Activated naive CD8-positive, alpha-beta T cell treated with anti-CD3 and anti-CD28 coated beads for 36 hours (primary cell): ENCODE measurements at places on chromosomes 11 and 22.

- H3K4me1 ChIP-seq, result peaks cover 12% of the 10 kb centered on the region
- H3K27me3 ChIP-seq, result peaks cover 30% of the 10 kb centered on the region
- H3K4me3 ChIP-seq, result no peak overlapping the region
- DNase-seq, result no peak
Observed at GRCh38 chr11:19237813-19238212, 2.9 kb downstream of the E2F8 start.

GRCh38 chr22:36301384-36301828, 48.5 kb downstream of the APOL1 start:
- H3K36me3 ChIP-seq, result peaks cover 24% of the 10 kb centered on the region
- H3K4me3 ChIP-seq, result no peak overlapping the region
- no peaks in the 10 kb centered on the region for H3K27me3 ChIP-seq
- H3K4me1 ChIP-seq, result peaks cover 5% of the 10 kb centered on the region
- peak overlapping the region; percentile 70 for H3K27ac ChIP-seq

DNA sequence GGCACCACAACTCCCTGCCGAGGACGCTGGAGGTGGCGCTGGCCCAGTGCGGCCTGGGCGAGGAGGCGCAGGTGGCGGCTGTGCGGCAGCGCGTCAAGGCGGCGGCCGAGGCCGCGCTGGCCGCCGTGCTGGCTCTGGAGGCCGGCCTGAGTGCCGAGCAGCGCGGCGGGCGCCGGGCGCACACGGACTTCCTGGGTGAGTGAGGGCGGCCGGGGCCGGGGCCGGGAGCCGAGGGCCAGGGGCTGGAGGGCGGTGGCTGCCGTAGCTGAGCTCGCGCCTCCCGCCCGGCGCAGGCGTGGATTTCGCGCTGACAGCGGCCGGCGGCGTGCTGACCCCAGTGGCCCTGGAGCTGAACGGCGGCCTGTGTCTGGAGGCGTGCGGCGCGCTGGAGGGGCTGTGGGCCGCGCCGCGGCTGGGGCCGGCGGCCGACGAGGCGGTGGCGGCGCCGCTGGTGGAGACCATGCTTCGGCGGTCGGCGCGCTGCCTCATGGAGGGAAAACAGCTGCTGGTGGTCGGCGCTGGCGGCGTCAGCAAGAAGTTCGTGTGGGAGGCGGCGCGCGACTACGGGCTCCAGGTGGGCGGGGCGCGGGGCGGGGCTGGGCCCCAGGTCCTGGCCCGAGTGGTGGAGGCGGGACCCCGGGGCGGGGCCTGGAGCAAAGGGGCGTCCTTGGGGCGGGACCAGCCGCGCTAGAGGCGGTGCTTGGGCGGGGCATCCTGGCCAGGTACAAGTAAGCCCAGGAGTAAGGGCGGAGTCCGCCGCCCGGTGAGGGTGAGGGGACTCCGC, 5.4 kb downstream of the CARNS1 start:
- peaks cover 43% of the 10 kb centered on the region for H3K4me1 ChIP-seq
- H3K36me3 ChIP-seq, result peaks cover 7% of the 10 kb centered on the region
- H3K4me3 ChIP-seq, result peak overlapping the region; percentile 87
- peak overlapping the region; percentile 93 for H3K27ac ChIP-seq
- H3K27me3 ChIP-seq, result no peaks in the 10 kb centered on the region

- no peaks in the 10 kb centered on the region for H3K4me1 ChIP-seq
- peaks cover 2% of the 10 kb centered on the region for H3K36me3 ChIP-seq
Observed at GRCh38 chr22:43707648-43708047, 104.5 kb downstream of the EFCAB6 start.

DNA sequence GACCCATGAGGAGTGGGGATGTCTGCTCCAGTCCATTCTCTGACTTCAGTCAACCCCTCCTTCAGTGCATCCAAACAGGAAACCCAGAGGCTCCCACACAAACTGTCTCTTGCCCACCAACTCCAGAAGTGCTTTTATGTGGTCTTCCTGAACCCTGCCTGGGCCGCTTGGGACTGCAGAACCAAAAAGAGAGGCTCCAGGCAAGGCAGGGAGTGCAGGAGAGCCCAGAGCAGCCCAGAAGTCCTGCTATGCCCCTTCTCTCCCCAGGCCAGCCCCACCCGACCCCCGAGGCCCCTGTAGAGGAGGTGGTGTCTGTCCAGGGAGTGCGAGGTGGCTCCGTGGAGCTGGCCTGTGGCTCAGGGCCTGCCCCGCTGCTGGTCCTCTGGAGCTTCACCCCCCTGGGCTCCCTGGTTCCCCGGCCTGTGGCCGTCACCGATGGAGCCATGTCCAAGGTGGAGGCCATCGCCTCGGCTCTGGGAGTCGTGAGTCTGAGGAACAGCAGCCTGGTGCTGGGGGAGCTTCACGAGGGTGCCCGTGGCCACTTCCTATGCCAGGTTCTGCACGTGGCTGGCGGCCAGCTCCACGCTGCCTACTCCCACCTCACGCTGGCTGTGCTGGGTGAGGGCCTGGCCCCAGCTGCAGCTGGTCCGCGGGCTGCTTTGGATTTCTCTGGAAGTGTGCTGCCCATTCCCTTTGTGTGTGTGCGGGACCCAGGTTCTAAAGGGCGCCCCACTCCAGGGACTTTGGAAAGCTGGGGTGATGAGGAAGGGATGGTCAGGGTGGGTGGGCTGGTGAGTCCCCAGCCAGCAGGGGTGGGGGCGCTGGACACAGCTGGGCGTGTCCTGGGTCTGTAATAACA, 1.8 kb downstream of the VSIG10L2 start:
- no peak for DNase-seq
- H3K27ac ChIP-seq, result no peak overlapping the region
- H3K36me3 ChIP-seq, result no peaks in the 10 kb centered on the region
- H3K27me3 ChIP-seq, result no peaks in the 10 kb centered on the region

- peak overlapping the region; percentile 58 for H3K27ac ChIP-seq
- H3K36me3 ChIP-seq, result peaks cover 27% of the 10 kb centered on the region
- no peaks in the 10 kb centered on the region for H3K27me3 ChIP-seq
- H3K4me1 ChIP-seq, result peaks cover 28% of the 10 kb centered on the region
- no peak overlapping the region for H3K4me3 ChIP-seq
Observed at GRCh38 chr22:21624880-21625791, 4.7 kb downstream of the YDJC start.

DNA sequence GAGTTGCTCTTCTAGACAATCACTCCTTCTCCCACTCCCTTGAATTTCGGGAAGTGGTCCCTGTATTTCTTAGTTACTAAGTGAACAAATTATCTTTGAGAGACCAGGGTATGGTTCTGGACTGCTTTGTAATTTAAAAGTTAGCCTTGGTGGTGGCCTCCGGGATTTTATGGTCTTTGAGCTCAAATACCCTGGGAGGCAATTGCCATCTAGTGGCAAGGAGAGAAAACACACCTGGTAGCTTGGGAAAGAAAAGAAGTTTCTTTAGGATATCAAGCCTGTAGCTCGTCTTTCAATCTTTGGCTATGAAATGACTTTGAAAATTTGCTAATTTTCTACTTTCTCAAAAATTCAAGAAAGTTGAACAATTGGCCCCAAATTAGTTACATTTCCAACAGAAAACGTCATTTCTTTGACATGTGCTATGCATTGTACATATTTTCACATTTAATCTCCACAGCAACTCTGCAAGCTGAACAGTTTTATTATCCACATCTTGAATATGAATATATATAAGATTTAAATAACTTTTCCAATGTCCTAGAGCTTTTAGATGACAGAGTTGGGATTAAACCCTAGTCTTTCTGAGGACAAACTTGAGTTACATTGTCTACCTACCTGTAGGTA, 39.1 kb downstream of the MMP27 start:
- DNase-seq, result peak; percentile 4
- no peaks in the 10 kb centered on the region for H3K27me3 ChIP-seq
- no peak overlapping the region for H3K27ac ChIP-seq
- no peak overlapping the region for H3K4me3 ChIP-seq
- peaks cover 1% of the 10 kb centered on the region for H3K4me1 ChIP-seq
- H3K36me3 ChIP-seq, result no peaks in the 10 kb centered on the region

DNA sequence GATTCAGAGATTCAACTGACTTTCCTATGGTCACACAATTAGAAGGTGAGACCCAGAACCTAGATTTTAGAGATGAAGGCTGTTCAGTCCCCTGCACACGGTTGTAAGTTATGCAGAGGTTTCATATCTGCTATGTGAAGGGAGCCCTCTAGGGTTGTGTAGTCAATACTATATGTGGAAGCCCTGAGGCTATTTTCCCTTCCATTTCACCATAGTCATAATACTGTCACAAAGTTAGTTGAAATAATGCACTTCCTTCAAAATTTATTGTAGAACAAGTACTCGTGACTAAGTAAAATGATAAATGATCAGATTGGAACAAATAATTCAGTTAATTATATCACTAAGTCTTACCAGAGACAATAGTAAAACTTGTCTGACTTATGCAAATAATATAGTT, 48.8 kb downstream of the ENDOD1 start:
- H3K27ac ChIP-seq, result no peak overlapping the region
- H3K4me3 ChIP-seq, result no peak overlapping the region
- DNase-seq, result no peak
- peaks cover 6% of the 10 kb centered on the region for H3K36me3 ChIP-seq
- peaks cover 1% of the 10 kb centered on the region for H3K27me3 ChIP-seq

- peak overlapping the region; percentile 91 for H3K27ac ChIP-seq
- peaks cover 28% of the 10 kb centered on the region for H3K36me3 ChIP-seq
- no peaks in the 10 kb centered on the region for H3K27me3 ChIP-seq
- H3K4me3 ChIP-seq, result peak overlapping the region; percentile 19
- DNase-seq, result peak; percentile 68
- peaks cover 72% of the 10 kb centered on the region for H3K4me1 ChIP-seq
Observed at GRCh38 chr11:128757235-128757711, 63.4 kb downstream of the FLI1 start.

DNA sequence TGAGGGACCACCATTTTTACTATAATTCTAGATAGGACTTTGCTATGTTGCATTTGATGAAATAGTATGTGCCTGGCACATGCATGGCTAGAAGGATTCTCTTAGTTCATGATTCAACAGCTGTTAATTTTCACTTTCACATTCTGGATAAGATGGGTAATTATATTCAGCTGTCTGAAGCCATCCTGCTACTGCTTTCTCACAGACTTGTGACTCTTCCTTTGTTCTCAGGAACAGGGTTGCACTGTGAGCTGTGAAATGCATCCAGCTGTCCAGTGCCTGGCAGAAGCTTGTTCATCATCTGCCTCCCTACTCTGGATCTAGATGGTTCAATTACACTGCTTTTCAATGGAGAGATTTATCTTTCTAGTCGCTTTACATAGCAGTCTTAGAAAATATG, 610.1 kb upstream of the ANO5 start:
- no peaks in the 10 kb centered on the region for H3K27me3 ChIP-seq
- H3K4me3 ChIP-seq, result no peak overlapping the region
- no peaks in the 10 kb centered on the region for H3K4me1 ChIP-seq
- no peak overlapping the region for H3K27ac ChIP-seq
- no peaks in the 10 kb centered on the region for H3K36me3 ChIP-seq

GRCh38 chr11:70928854-70929598, 323.4 kb downstream of the SHANK2 start:
- H3K27me3 ChIP-seq, result peaks cover 8% of the 10 kb centered on the region
- no peak overlapping the region for H3K27ac ChIP-seq
- no peaks in the 10 kb centered on the region for H3K4me1 ChIP-seq
- no peak for DNase-seq
- H3K4me3 ChIP-seq, result no peak overlapping the region

DNA sequence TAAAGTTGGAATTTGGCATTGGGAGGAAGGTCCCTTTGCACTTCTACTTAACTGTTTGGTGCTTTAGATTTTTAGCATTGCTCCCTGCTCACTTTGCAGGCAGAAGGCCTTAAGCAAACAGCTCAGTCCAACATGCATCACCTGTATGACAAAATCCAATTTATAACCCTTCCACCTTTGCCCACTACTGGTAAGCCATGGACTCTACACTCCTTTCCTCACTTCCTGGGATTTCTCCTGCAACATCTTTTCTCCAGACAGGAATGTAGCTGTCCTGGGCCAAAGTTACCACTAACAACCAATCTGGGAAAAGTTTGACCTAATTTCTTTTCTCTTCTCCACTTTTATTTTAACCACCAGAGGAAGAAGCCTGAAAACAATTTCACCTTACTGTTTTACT, 1.8 kb upstream of the OR2D2 start:
- H3K36me3 ChIP-seq, result no peaks in the 10 kb centered on the region
- H3K27me3 ChIP-seq, result peaks cover 18% of the 10 kb centered on the region
- no peak for DNase-seq
- no peaks in the 10 kb centered on the region for H3K4me1 ChIP-seq

DNA sequence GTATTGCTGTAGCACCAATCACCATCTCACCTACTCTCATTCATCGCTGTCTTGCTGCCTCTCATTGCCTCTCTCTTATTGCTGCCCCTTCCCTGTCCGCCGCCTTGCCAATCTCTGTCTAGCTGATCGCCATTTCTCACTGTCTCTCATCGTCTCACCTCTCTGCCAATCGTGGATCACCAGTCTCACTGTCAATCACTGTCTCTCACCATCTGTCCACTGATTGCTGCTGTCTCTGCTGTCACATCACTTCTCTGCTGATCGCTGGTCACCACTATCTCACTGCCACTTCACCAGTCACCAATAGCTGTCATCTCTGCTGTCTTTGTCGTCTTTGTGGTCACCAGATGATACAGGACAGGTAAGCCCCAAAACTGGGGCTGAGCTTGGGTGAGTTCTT, 20.6 kb upstream of the RNASEH2C start:
- no peak for DNase-seq
- H3K4me3 ChIP-seq, result no peak overlapping the region
- H3K27me3 ChIP-seq, result peaks cover 20% of the 10 kb centered on the region
- no peak overlapping the region for H3K27ac ChIP-seq
- H3K4me1 ChIP-seq, result no peaks in the 10 kb centered on the region

DNA sequence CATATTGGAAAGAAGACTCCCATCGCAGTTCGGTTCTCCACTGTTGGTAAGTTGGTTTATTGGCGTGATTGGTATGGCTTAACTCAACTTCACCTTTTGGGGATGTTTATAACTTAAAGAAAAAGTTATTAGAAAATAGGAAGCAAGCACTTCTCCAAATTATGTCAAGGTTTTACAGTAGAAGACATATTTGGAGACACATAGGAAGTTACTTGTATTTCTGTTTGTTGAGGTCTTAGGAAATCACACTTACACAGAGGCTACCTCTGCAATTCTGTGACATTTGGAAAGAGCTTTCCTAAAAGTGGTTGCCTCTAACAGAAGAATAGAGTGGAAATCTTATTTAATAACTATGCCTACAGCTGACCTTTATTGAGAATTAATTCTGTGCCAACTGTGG, 12.3 kb downstream of the CAT start:
- H3K4me1 ChIP-seq, result peaks cover 22% of the 10 kb centered on the region
- DNase-seq, result no peak
- no peak overlapping the region for H3K27ac ChIP-seq
- H3K36me3 ChIP-seq, result peaks cover 6% of the 10 kb centered on the region

- DNase-seq, result peak; percentile 32
- peak overlapping the region; percentile 96 for H3K27ac ChIP-seq
- H3K4me1 ChIP-seq, result peaks cover 44% of the 10 kb centered on the region
- H3K36me3 ChIP-seq, result peaks cover 24% of the 10 kb centered on the region
Observed at GRCh38 chr22:21866833-21867527, 465 bp downstream of the MAPK1 start.

- no peaks in the 10 kb centered on the region for H3K27me3 ChIP-seq
- no peaks in the 10 kb centered on the region for H3K36me3 ChIP-seq
- no peak overlapping the region for H3K4me3 ChIP-seq
- DNase-seq, result no peak
- H3K4me1 ChIP-seq, result no peaks in the 10 kb centered on the region
Observed at GRCh38 chr22:34687116-34687515, 378.8 kb upstream of the ISX start.

- no peak for DNase-seq
- no peak overlapping the region for H3K4me3 ChIP-seq
- peaks cover 3% of the 10 kb centered on the region for H3K27me3 ChIP-seq
Observed at GRCh38 chr11:98616098-98616655, 404.6 kb upstream of the CNTN5 start.

GRCh38 chr22:28958611-28959010, 75.2 kb downstream of the ZNRF3 start:
- DNase-seq, result no peak
- H3K36me3 ChIP-seq, result peaks cover 3% of the 10 kb centered on the region
- H3K27me3 ChIP-seq, result peaks cover 96% of the 10 kb centered on the region
- H3K4me1 ChIP-seq, result peaks cover 30% of the 10 kb centered on the region
- H3K27ac ChIP-seq, result no peak overlapping the region
